ENCODE measurements at places on chromosomes 7 and 10.

DNA sequence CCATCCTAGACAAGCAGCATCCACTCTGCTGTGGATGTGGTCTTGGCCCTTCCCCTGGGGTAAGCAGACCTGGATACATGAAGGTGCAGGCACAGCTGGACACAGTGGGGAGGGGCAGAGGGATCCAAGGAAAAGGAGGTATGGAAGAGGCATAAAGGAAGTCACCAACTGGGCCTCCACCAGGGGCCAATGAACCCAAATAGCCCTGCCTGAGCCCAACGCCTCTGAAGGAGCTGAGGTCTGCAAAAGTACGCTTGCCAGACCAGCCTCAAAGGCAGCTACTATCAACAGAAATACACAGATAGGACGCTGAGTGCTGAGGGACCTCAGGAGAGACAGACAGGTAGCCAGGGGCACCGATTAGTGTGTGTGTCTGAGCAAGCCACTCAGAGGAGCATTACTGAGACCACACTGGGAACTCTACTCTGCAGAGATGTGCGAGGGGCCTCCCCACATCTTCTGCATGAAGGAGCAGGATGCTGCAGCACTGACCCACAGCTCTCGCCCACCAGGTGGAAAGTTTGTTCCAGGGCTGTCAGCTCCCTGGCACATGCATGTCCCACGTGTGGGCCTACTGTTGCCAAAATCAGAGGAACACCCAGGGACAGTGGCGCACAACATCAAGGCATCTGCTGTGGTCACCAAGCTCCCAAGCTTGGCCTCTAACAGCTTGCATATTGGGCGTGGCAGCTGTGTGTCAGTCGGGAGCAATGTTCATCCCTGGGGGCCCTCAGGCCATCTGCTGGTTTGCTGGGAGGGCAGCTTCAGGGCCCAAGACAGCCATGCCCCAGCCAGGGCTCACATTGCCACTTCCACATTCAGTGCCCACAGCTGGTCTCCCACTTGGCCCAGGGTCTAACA lies 40.0 kb downstream of the MKI67 start:
- no peak for DNase-seq

- DNase-seq, result no peak
Measured at GRCh38 chr10:20760460-20760859, 136.7 kb downstream of the NEBL start.

GRCh38 chr7:20151708-20152456 lies 65.3 kb downstream of the MACC1 start:
- no peak for DNase-seq

- DNase-seq, result no peak
Measured at GRCh38 chr10:50398823-50399222, 147.5 kb upstream of the ASAH2 start.

DNA sequence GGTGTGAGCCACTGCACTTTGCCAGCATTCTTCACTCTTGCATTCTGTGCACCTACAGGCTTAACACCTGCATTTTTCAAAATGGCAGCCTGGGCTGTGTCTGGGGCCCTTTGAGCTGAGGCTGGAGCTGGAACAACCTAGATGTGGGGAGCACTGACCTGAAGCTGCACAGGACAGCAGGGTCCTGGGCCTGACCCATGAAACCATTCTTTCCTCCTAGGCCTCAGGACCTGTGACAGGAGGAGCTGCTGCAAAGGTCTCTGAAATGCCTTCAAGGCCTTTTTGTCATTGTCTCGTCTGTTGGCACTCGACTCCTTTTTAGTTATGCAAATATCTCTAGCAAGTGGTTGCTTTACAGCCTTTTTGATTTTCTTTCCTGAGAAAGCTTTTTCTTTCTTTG lies 82.3 kb downstream of the INPP5A start:
- DNase-seq, result no peak

- no peak for DNase-seq
Measured at GRCh38 chr10:78756604-78757343, 312.0 kb upstream of the ZMIZ1 start.

GRCh38 chr7:27576360-27576944 lies 86.2 kb downstream of the HIBADH start:
- DNase-seq, result no peak

DNA sequence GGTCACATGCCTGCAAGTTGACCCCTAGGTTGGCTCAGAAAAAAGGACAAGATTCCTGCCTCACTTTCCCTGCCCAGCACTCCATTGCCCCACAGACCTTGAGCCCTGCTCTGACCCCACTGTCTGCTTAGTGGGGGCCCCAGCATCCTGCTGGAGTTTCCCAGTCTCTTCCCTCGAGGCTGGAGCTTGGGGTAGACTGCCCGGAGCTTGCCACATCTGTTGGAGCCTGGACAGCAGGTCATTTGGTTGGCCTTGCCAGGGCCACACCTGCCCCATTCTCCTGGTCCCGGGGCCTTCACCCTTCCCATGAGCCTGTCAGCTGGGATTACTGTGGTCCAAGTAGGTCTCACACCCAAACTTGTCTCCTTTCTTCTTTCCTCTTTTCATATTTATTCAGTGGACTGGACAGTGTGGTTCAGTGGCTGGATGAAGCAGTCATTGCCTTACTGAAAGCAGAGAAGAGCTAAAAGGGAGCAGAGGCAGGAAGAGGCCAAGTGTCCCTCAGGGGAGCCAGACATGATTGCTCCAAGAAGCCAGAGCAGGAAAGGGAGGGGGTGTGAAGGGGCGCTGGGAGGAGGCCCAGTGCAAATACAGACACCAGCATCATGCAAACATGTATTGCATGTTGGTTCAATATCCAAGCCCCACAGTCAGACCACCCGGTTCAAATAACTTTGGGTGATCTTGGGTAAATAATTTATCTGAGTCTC lies 56.2 kb upstream of the CACUL1 start:
- no peak for DNase-seq

DNA sequence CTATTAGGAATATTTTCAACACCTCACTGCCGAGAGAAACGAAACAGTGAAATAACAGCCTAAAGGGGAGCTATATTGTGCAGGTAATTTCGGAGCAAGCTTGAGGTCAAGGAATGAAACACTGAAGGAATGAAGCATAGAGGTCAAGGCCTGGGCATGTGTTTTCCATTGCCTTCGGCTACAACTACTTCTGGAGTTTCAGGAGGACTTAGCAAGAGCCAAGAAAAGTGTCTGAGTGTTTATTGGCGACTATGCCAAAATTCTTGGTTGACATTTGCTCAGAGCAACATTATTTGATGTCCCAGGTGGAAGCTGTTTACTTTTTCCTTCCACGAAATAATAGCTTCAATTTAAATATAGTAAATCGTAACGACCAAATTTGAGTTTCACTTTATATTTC lies 89.6 kb upstream of the IFRD1 start:
- DNase-seq, result no peak

Measured in NCI-H510A (cell line).